Osteocyte (in vitro differentiated cells): ENCODE measurements at places on chromosomes 13 and 19. TPM values are rescaled to one million over a fixed set of nuclear protein-coding genes. Genes with fewer than 3 reads are reported as not detected.
A peak's percentile ranks its signal among the peaks of the same experiment; 100 is the strongest.

The NFILZ gene
- total RNA-seq, result not detected in 2 replicates

DNA sequence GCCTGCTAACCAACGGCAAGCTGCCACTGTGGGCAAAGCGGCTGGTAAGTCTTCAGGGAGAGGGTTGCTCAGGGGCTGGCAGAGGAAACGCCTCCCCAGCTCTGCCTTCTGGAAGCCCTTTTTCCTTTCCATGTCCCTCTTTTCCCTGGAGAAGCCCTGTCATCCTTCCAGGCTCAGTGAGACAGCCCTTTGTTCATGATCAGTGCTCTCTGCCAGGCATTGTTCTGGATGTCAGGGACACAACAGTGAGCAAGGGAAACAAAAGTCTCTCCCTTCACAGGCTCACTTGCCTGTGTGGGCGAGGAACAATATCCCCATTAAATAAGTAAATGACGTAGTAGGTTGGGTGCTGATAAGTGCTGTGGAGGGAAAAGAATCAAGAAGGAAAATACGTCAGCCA, 13.9 kb upstream of the OVOL3 start:
- H3K36me3 ChIP-seq, result peaks cover 2% of the 10 kb centered on the region
- no peak overlapping the region for H3K27ac ChIP-seq
- H3K4me1 ChIP-seq, result no peaks in the 10 kb centered on the region
- H3K4me3 ChIP-seq, result no peak overlapping the region
- DNase-seq, result no peak

- no peak overlapping the region for H3K4me3 ChIP-seq
- H3K27me3 ChIP-seq, result no peaks in the 10 kb centered on the region
- H3K36me3 ChIP-seq, result peaks cover 35% of the 10 kb centered on the region
- no peaks in the 10 kb centered on the region for H3K4me1 ChIP-seq
- no peak for DNase-seq
Measured at GRCh38 chr19:33482476-33482875, 39.1 kb downstream of the PEPD start.

DNA sequence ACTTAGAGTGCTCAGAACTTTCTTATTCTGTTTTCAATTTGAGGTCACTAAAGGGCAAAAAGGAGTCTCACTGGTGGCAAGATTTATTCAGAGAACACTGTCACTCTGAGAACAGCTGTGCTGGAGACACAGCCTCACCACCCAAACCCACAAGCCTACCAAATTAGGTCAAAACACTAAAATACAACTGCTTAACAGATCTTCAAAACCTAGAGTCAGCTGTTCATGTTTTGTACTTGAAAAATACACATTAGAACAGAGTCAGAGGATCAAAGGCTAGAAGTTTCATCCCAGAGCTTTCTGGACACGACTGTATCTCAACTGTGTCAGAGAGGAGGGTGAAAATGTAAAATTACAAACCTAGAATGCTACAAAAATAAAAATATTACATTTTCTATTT, 89.3 kb downstream of the MIPEP start:
- no peak overlapping the region for H3K4me3 ChIP-seq
- H3K36me3 ChIP-seq, result peaks cover 14% of the 10 kb centered on the region
- H3K27me3 ChIP-seq, result no peaks in the 10 kb centered on the region
- peak overlapping the region; percentile 79 for H3K27ac ChIP-seq
- DNase-seq, result no peak
- peaks cover 35% of the 10 kb centered on the region for H3K4me1 ChIP-seq

DNA sequence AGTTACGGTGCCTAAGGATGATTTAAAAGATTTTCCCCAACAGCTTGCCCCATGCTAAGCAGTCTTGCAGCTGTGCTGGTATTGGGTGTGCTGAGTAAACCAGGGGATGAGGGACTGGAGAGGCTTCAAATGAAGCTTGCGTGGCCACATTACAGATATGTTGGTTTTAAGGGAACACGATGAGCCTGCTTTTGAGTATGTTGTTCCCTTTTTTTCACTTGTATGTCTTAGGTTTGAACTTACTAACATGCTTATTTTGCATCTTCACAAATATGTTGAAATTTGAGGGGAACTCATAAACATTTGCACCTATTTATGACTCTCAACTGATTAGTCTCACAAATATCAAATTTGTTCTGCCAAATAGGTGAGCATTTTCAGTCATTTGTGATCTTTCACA, 2.0 kb upstream of the IL17D start:
- peaks cover 18% of the 10 kb centered on the region for H3K4me1 ChIP-seq
- no peak for DNase-seq
- no peaks in the 10 kb centered on the region for H3K27me3 ChIP-seq
- H3K27ac ChIP-seq, result no peak overlapping the region
- no peak overlapping the region for H3K4me3 ChIP-seq
- H3K36me3 ChIP-seq, result peaks cover 2% of the 10 kb centered on the region

DNA sequence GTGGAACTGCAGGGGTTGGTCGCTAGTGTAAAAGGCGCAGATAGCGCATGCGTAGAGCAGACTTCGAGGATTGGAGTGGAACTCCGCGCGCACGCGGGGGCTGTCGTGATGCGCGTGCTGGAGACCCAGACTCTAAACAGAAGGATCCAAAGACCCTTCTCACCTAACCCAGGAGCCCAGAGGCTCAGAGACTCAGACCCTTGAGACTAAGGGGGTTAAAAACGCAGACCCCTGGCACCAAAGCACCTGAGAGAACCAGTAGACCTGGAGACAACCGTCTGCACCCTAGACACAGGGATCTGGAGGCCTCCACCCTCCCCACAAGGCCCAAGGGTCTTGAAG, 567 bp upstream of the CTU1 start:
- peak overlapping the region; percentile 97 for H3K4me3 ChIP-seq
- no peaks in the 10 kb centered on the region for H3K27me3 ChIP-seq
- peak overlapping the region; percentile 91 for H3K27ac ChIP-seq
- no peaks in the 10 kb centered on the region for H3K36me3 ChIP-seq
- no peak for DNase-seq
- peaks cover 18% of the 10 kb centered on the region for H3K4me1 ChIP-seq
